ENCODE measurements at places on chromosomes 7 and 10.

- DNase-seq, result no peak
These were observed 155.8 kb upstream of the TCF7L2 start for GRCh38 chr10:112794201-112794600.

DNA sequence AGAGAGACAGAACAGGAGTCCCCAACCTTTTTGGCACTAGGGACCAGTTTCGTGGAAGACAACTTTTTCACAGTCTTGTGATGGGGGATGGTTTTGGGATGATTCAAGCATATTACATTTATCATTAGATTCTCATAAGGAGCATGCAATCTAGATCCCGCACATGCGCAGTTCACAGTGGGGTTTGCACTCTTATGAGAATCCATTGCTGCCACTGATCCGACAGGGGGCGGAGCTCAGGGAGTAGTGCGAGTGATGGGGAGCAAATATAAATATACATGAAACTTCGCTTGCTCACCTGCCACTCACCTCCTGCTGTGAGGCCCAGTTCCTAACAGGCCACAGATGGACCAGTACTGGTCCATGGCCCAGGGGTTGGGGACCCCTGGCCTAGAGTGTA lies 14.2 kb downstream of the CCL26 start:
- DNase-seq, result no peak

DNA sequence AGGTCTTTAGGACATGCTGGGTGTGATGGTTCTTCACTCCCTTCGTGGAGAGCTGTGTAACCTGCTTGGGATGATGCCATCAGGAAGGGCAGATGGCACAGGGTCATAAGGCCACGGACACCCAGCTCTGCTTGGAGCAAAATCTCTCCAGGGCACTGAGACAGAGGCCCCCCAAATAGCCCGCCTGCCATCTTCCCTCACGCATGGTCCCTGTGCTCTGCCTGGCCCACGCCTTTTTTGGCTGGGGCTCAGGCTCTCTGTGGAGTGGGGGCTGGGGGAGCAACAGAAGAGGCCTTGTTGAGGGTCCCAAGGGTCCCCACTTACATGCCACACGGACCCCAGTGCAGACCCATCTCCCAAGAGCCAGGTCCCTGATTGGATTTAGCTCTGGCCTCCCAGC lies 93.3 kb upstream of the RET start:
- no peak for DNase-seq

DNA sequence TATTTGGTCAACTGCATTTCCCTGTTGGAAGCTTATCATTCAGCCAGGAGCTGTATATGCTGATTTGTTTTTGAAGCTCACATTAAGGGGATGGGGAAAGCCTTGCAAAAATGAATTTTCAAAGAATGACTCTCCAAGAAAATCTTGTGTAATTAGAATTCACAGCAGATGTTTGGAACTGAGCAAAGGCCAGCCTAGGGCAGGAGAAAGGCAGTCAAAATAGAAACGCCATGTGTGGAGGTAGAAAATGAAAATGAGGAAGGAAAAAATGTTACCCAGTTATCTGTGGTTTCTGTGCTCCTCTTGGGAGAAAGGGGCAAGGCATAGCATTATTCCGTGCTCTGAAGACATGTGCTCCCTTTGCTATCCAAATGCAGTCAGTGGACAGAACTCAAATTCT lies 93.5 kb downstream of the NRP1 start:
- DNase-seq, result no peak

DNA sequence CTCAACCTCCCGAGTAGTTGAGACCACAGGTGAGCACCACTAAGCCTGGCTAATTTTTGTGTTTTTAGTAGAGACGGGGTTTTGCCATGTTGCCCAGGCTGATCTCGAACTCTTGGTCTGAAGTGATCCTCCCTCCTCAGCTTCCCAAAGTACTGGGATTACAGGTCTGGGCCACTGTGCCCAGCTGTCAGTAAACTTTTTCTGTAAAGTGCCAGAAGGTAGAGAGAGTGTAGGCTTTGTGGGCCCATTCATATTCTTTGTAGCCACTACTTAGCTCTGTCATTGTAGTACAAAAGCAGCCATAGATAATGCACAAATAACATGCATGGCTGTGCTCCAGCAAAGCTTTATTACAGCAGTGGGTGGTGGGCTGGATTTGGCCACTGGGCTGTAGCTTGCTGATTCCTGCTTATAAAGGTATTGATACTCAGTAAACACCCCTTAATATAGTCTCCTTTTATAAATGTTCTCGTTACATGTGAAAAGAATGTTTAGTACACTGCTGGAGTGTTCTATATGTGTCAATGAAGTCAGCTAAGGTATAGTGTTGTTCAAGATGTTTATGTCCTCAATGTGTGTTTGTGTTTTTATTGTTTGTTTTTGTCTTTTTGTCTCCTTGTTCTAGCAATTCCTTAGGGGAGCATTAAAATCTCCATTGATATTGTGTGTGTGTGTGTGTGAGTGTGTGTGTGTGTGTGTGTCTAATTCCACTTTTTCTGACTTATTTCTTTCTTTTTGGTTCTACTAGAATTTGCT lies 644.7 kb upstream of the DPP6 start:
- DNase-seq, result no peak

DNA sequence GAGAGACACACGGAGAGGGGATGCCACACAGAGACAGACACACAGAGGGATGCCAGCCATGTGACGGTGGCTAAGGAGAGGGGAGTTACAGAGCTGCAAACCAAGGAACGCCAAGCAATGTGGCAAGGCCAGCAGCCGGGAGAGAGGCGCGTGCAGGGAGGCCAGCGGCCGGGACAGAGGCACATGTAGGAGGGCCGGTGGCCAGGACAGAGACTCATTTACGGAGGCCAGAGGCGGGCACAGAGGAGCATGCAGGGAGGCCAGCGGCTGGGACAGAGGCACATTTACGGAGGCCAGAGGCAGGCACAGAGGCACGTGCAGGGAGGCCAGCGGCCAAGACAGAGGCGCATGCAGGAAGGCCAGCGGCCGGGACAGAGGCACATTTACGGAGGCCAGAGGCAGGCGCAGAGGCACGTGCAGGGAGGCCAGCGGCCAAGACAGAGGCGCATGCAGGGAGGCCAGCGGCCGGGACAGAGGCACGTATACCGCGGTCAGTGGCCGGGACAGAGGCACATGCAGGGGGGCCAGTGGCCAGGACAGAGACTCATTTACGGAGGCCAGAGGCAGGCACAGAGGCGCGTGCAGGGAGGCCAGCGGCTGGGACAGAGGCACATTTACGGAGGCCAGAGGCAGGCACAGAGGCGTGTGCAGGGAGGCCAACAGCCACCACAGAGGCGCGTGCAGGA lies 40.4 kb downstream of the INSIG1 start:
- no peak for DNase-seq

DNA sequence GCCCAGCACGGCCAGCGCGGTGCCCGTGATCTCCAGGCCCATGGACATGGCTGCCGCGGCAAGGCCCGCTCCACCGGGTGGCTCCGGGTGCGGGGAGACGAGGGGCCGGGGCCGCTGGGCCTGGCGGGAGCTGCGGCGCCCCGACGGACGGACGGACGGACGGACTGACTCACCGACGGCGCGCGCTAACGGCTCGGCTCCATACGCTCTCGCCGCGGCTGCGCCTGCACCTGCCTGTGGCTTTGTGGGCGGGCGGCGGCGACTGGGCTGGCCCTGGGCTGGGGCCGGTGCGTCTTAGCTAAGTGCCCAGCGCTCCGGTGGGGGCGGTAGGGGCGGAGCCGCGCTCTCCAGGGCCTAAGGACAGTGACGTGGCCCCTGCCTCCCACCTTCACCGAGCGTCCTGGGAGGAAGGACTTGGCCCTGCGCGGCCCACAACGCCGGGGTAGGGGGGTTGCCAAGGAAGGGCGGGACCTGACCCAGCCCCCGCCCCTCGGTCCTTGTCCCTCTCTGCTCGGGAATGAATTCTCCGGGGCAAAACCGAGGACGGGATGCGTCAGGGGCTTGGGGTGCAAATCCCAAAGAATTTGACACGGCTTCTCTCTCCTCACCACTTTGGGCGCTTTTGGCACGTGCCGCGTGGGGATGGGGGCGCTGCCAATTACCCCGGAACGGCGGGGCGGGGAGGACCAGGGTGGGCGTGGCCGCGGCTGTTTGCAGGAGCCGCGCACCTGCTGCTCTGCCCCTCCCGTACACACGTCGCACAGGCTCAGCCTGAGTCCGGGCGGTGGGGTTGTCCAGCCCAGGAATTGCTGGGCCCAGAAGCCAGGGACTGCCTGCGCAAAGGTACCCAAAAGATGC lies at the start of gene CLDN3:
Gene CLDN3 (minus strand): TSS at position 269 of the 858 bp plus-strand sequence. CDS start 221 bp downstream, at position 48.
- DNase-seq, result no peak

DNA sequence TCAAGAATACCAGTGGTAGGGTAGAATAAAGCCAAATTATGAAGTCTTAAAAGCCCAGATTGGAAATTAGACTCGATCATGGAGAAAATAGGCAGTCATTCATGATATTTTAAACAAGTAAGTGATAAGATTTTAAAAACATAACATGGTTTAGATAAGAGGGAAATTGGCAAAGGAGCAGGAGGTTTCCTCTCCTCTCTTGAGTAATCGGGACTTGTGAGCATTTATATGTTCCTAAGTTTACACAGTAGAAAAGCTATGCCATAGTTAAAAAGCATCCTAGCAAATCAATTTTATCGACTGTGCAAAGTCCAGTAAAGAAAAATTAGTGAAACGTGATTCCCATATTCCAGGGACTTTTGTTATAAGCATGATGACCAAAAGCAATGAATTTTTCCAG lies 313.2 kb downstream of the AHR start:
- DNase-seq, result no peak

DNA sequence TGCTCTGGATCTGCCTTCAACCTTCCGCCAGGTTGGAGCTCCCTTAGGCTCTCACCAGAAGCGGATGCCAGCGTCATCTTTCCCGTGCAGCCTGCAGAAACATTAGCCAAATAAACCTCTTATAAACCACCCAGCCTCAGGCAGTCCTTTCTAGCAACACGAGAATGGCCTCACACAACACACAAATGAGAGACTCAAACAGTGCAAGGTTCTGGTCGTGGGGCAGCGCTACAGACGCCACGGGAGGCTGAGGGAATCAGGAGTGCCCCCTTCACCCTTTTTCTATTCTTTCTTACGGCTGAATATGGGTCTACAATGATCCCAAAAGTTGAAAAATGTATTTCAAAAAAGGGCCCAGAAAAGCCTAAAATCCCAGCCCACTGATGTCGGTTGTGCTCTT lies 96.4 kb downstream of the FOXL3 start:
- DNase-seq, result no peak
